Activated T-cell treated with anti-CD3 and anti-CD28 coated beads, Interleukin-2, amount 50 U/mL, for 48 hours (primary cell): ENCODE measurements at places on chromosomes 12 and 14.

DNA sequence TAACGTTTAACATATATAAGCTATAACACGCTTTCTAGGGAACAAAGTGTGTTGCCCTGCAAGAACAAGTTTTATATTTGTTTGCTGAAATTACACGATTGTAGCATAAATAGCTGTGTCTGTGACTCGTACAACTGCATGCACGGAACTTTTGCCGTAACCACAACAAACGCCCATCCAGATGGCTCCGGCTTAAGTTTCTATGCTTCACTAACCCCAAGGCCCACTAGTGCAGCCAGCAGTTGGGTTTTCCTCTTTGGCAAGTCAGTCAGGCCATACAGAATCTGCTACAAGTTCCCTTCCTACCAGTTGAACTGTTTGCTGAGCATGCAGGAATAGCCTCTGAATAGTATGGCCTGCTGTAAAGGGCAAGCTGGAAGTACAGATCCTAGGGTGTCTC lies 12.1 kb downstream of the CSRP2 start:
- no peak for DNase-seq

GRCh38 chr14:71070169-71070568 lies 162.9 kb downstream of the PCNX1 start:
- DNase-seq = no peak

GRCh38 chr14:94619297-94619696 lies 7.1 kb downstream of the SERPINA3 start:
- no peak for DNase-seq

GRCh38 chr12:87827638-87828264 lies 201.4 kb downstream of the C12orf50 start:
- DNase-seq = no peak

DNA sequence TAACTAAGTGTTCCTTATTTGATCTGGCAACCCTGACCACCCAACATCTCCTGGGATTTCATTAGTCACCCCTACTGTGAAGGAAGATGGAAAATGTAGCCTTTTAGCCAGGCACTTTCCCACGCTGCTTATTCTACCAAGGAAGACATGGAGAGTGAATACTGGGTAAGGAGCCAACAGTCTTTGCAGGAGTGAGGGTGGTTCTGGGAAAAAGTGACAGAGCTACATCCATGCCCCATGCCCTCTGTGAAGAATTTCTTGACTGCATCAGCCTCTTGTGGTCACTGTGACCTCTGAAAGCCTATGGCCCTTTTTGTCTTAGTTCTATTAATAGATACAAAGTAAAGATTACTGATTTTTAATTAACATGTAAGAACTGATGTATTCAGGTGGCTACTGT lies 196.0 kb upstream of the EEA1 start:
- DNase-seq = no peak

DNA sequence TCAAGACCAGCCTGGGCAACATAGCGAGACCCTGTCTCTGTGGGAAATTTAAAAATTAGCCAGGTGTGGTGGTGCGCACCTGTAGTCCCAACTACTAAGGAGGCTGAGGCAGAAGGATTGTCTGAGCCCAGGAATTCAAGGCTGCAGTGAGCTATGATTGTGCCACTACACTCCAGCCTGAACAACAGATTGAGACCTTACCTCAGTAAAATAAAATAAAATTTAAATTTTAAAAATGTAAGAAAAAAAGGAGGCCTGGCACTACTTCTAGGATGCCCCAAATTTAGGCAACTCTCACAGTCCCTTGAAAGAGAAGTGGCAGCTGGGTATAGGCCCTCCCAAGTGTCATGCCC lies 918 bp upstream of the INHBE start:
- DNase-seq = no peak

- DNase-seq = no peak
Observed at GRCh38 chr12:39011166-39011565, 105.8 kb upstream of the CPNE8 start.

- no peak for DNase-seq
Observed at GRCh38 chr14:47262801-47263200, 412.6 kb downstream of the MDGA2 start.

- no peak for DNase-seq
Observed at GRCh38 chr14:68945190-68945584, 33.9 kb downstream of the ACTN1 start.
